ENCODE measurements at places on chromosomes 7 and 10.

- no peak for DNase-seq
Measured at GRCh38 chr10:16384021-16384420, 52.8 kb upstream of the PTER start.

DNA sequence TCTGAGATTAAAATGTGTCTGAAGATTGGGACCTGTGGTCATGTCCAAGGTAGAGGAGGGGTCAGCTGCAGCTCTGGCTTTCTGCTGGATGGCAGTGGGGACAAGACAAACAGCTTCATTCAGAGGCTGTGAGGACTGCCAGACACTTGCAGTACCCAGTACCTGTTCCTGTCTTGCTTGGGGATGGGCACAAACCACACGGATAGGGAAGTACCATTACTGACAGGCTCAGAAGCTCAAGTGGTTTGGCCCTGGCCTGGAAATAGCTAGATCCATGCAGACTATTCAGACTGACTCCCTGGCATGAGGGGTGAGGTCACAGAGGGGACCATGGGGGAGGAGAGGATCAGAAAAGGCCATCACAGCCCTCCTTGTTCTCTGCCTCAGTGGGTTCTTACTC, 56.0 kb upstream of the COMTD1 start:
- no peak for DNase-seq

- no peak for DNase-seq
Measured at GRCh38 chr7:8590791-8591190, 157.4 kb downstream of the NXPH1 start.

GRCh38 chr7:100744605-100745004, 11.2 kb downstream of the ZAN start:
- DNase-seq = no peak

- DNase-seq = no peak
Measured at GRCh38 chr7:39609935-39610263, 13.5 kb upstream of the RALA start.

- DNase-seq = no peak
Measured at GRCh38 chr7:5594616-5595544, 171.2 kb upstream of the TNRC18 start.

GRCh38 chr7:39221901-39222300, 244.2 kb downstream of the POU6F2 start:
- no peak for DNase-seq

- no peak for DNase-seq
Measured at GRCh38 chr7:39062811-39063210, 85.1 kb downstream of the POU6F2 start.

DNA sequence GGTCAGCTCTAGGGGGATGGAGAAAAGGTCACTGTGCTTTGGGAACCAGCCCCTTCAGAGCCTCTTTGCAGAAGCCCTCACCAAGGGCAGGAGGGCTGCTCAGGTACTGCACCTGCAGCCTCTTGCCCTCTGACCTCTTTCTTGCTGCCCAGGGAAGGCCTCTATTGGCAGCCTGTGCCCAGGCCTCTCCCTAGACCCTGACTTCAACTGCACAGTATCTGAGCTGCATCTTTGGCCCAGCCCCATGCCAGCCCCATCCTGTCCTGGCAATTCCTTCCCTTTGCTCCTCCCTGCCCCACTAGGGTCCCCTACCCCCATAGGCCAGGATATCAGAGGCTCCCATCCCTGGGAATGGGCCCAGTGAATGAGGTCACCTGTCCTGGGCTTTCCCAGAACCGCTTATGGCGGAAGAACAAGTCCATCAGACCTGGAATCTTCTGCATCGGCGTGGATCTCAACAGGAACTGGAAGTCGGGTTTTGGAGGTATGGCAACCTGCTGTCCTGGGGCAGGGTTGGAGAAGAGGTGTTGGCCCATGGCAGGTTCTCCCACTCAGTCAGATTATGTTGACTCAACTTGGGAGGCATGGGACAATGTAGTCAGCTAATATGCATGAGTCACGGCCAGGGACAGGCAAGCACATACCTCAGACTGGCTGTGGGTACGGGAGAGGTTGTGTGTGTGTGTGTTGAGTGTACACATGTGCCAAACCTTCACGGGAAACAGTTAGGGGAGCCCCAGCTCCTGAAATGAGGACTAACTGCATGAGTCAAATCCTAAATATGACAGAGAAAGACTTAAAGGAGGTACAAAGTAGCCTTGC, 17.1 kb upstream of the CPA1 start:
- DNase-seq = peak; percentile 88

- no peak for DNase-seq
Measured at GRCh38 chr10:128286762-128287500, 160.7 kb upstream of the MKI67 start.

DNA sequence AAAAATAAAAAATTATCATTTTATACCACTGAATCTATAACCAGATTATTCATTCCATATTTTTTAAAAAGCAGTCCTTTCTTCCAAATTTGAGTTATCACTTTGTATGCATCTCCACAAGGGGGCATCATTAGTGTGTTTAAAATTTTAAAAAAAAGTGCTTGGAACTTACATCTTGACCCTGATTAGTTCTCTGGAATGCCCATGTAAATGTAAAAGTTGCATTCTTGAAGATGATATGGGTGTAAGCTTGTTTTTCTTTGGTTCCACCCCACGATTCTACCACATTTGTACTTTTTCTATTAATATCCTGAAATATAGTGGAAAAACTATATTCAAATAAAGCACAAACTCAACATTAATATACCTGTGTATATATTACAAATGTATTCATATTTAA, 144.9 kb downstream of the ELAPOR2 start:
- no peak for DNase-seq

GRCh38 chr10:126945351-126946030, 40.3 kb downstream of the DOCK1 start:
- DNase-seq = peak; percentile 15

GRCh38 chr7:35839860-35840854, 39.3 kb downstream of the SEPTIN7 start:
- peak; percentile 52 for DNase-seq

- DNase-seq = no peak
Measured at GRCh38 chr10:12471135-12471534, 121.8 kb downstream of the CAMK1D start.

DNA sequence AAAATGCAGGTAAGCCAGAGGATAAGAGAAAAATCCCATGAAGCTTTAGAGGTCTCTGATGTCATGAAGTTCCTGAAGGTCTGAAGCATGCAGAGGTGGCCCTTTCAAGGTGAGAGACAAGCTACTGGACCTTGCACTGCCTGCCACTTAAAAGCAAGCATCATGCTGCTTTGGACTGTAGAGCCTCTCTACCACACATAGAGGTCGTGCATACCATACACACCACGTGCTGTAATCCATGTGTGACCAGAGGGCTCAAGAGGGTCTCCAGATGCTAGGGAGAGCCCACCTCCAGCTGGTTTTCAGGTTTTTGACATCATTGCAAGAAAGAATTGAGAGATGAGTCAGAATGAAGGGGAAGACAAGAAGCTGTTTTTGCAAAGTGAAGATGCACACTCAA, 436.4 kb downstream of the TCERG1L start:
- DNase-seq = no peak

GRCh38 chr10:101744267-101744666, 31.6 kb downstream of the FGF8 start:
- DNase-seq = no peak

GRCh38 chr7:158282461-158283001, 305.1 kb downstream of the PTPRN2 start:
- no peak for DNase-seq

- DNase-seq = no peak
Measured at GRCh38 chr10:75402486-75403143, 1.1 kb upstream of the ZNF503 start.

- DNase-seq = no peak
Measured at GRCh38 chr10:70728328-70728727, 56.0 kb downstream of the ADAMTS14 start.

DNA sequence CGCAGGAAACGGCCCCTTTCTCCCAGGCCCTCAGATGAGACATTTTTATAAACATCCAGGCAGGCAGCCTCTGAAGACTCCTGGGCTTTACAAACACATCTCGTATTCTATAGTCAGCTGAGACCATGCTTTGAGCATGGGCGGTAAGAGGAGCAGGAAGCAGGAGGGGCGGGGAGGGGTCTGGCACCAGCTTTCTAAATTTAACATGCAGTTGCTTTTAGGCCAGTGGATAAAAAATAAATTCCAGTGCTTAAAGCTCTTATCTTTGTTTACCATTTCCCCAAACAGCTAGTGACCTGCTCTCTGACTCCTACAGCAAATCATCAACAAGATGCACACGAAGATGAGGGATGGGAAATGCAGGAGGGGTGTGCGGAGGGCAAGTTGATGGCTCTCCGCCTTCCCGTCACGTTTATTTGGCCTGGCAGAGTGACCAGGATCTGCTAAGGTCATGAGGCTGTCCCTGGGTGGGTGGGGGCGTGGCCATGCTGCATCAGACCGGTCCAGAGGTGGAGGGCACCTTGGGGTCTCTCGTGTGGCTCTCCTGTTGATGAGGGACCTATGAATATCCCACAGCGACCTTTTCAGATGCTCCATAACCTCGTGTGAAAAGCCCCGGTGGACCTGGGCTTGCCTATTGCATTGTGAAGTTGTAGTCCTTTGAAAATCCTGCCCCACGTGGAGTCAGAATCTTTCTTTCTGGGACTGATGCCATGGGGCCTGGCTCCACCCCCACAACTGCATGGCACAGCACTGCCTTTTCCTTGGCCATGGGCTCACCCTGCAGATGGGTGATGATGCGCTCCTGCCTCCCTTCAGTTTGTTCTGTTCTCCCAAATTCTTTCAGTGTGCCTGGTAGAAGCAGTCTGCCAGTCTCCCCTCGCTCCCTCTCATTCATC, 67.5 kb downstream of the PARP12 start:
- DNase-seq = peak; percentile 21

DNA sequence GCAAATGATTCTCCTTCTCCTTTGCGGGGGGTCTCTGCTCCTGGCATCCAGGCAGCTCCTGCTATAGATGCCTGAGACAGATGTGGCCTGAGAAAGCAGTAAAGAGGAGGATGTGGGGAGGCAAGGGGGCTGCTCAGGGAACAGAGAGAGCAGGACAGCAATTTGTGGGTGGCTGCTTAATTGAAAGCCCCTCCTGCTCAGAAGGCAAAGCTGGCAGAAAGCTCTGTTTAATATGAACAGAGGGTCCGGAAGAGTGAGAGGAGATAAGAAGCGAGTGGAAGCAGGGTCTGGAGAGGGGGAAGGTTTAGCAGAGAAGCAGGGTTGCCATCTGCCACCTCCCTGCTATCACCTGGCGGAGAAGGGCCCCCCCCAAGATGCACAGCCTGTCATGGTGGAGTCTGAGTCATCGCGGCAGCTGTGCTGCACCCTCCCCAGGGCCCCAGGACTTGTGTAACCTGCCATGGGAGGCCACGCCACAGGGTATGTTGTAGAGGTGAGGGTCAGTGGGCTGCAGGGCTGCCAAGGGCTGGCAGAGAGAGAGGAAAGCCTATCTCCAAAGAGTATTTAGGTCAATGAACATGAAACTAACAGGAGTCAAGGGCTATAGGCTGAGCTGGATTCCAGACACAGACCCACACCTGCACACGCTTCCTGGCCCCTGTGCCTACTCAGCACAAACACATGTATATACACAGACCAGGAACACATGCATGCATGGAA, 1109.8 kb upstream of the AUTS2 start:
- DNase-seq = no peak

- no peak for DNase-seq
Measured at GRCh38 chr7:98874942-98875341, 3.4 kb upstream of the TRRAP start.

DNA sequence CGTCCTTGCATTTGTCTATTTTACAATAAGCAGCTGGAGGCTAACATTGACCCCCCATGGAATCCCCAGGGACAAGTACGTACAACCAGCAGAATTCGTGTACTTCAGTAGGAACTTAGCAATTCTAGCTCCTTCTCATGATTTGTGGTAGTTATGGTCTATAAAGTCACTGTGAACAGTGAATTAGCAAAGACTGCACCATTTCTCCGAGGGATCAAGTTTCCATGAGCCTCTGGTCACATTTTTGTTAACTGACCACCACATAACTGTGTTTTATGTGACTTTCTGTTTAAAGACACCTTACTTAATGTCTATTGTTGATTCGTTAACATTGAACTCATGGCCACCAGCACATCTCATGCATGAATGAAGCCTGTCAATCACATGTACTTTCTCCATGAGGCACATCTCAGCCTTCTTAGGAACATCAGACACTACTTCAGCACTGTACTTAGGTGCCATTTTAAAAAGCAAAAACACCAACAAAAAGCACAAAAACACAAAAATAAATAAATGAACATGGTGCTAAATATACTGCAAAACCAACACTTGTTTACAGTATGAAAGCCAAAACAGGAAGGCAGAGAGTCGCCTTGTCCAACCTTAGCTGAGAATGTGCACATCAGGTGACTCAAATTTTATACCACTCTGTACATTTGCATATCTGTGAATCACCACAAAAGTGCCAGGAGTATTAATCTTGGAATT, 9.0 kb upstream of the UCN3 start:
- no peak for DNase-seq

- DNase-seq = peak; percentile 27
Measured at GRCh38 chr7:68433462-68434070, 1164.7 kb upstream of the AUTS2 start.

DNA sequence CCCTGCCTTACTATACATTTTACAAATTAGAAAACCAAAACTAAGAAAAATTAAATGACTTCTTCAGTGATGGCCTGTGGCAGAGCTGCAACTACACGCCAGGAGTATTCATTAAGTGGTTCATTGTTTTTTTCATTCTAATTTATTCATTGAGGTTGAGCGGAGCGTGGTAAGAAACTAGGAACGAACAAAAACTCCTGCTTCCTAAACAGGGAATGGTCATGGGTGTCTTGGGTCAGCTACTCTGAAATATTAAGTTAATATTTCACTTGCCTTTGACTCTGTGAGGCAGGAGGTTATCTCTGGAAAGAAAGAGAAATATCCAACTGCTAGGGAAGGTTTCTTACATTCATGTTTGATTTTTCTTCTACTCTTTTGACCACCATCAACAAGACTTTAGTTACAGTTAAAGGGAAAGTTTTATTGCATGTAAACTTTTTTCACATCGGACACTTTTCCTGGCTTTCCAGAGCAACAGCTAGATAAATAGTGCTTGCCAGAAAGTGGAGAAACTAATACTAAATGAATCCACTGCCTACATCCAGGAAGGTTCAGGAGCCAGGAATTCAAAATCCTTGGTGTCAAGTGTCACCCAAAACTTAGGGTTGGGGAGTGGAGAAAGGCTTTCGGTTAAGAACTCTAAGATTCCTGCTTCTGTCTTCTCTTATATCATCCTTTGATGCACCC, 896 bp upstream of the GNG11 start:
- no peak for DNase-seq

- DNase-seq = no peak
Measured at GRCh38 chr7:36599645-36600313, 124.5 kb downstream of the AOAH start.

DNA sequence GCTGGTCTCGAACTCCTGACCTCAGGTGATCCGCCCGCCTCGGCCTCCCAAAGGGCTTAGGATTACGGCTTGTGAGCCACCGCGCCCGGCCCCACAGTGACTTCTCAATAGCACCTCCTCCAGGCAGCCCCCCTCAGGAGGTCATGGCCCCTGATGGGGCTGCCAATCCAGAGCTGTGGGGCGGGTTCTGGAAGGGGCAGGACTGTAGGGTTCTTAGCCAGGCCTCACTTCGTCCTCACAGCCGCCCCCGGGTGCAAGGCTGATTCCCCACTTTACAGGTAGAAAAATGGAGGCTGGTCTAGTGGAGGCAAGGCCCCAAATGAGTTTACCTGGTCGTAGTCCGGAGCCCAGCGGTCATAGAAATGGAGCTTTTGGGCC, 638 bp downstream of the METTL27 start:
- no peak for DNase-seq

GRCh38 chr7:131045526-131045925, 282.1 kb upstream of the MKLN1 start:
- no peak for DNase-seq
